HFF-Myc (cell line): ENCODE measurements at places on chromosomes 7 and 10.

DNA sequence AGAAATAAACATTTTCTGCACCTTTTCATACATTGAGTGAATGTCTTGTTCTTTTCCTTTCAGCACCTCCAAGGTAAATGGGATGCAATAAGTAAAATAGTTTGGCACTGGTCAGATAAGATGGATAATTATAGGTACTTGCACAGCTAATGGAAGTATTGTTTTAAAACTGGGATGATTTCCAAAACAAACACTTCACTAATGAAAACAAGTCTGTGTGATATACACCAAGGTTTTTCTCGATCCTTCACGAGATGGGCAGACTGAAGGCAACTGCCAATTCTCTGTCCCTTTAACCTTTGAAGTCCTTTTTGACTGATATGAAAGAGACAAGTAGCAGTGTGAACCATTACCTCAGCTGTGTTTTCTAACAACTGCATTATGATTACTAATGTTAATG is 423.8 kb downstream of the GFRA1 start:
- no peak for DNase-seq

DNA sequence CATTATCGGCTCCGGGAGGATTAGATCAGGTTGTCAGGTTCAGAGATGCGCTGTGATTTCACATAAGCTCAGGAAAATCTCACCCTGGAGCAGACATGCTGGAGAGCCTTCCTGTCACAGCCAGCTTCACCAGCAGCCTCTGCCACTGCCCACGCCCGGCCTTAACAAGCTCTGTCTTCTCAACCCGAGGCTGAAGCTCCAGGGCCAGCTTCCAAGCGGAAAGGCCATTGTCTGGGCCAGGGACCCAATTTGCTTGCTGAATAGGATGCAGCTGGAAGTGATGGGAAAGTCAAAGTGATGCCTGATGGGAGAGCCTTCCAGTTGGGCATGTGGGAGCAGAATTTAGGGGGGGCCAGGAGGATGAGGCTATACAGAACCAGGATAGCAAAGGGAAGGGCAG is 36.3 kb downstream of the C10orf105 start:
- DNase-seq, result no peak

- no peak for DNase-seq
Observed at GRCh38 chr7:79290398-79290797, 163.1 kb downstream of the MAGI2 start.

DNA sequence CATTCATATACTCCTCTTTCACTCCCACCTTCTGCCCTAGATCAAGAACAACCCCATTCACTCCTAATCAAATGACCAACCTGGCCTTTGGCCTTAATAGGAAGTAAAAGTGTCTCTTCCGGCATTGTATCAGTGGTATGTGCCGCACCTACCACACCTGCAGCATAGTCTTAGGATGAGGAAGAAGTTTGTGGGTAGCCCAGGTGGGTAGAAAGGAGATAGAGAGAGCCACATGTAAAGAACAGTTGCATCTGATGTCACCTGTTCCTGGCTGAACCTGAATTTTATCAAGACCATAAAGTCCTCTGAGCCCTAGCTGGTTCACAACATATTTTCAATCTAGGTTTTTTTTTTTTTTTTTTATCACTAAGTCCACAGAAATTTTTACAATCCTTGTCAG is 55.5 kb upstream of the PTPN12 start:
- DNase-seq, result no peak

DNA sequence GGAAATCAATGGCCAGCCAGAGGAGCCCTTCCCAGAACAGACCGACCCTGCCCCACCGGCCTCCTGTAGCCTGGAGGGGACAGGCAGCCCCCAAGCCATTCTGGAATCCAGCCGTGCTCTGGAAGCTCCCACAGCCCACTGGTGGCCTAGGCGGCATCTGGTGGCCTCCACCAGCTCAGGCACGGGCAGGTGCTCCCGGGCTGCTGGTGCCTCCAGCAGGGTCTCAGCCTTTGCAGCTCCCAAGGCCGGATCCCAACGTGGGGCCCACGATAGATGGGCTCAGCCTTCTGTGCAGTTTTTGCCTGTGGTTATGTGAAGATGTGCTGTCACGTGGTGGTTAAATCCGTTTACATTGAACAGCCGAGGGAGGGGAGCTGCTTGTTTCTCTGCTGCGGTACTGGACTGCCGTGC is 44.4 kb downstream of the JAKMIP3 start:
- DNase-seq, result no peak

- no peak for DNase-seq
Observed at GRCh38 chr7:112381311-112382091, 68.8 kb upstream of the IFRD1 start.

DNA sequence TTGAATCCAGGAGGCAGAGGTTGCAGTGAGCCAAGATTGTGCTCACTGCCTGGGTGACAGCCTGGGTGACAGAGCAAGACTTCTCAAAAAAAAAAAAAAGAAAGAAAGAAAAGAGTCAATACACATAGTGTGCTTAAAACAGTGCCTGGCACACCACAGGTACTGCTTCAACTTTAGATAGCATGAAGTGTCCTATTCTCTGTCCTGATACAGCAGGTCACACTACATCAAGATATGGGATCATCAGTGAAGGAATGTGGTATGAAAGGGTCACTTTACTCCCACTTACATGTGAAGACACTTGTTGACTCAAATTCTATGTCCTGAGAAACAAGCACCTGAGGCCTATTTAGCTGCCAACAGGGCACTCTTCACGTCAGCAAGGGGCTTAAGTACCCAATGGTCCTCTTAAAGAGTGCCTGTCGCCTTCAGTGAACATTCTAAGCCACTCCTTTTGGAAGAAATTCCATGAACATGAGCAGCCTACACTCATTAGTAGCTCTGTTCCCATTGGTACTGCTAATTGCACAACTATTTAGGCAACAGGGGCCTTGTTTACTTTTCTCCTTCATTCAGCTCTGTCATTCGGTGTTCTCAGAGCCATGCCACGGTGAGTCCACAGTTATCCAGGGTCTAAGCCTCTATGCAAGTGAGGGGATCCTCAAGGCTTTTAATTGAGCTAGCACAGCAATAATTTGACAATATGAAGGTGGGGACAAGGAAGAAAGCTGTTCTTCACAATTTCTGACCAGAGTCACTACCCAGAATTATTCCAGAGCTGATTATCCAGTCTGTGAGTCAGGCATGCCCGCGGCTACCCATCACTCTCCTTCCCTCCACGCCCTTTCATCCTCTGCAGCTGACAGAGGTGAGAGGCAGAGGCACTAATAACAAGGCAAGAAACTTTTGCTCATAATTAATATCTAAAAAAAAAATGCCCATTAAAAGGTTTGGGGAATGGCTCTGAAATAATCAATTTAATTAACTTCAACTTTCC is 56.6 kb upstream of the PTN start:
- no peak for DNase-seq

DNA sequence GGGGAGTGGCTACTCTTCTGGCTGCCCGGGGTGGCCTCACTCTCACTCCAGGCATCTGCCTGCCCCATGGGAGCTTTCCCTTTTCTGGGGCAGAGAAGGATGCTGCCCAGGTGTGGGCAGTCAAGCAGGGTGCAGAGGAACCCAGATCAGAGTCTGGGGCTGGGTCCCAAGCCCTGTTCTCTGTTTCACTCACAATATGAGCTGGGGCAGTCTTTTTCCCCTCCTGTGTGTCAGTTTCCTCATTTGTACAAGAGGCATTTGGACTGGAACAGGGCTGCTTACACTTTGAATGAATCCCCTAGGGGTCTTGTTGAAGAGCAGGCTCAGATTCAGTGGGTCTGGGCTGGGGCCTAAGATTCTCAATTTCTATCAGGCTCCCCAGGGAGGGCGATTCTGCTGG is 38.4 kb upstream of the AQP1 start:
- no peak for DNase-seq

DNA sequence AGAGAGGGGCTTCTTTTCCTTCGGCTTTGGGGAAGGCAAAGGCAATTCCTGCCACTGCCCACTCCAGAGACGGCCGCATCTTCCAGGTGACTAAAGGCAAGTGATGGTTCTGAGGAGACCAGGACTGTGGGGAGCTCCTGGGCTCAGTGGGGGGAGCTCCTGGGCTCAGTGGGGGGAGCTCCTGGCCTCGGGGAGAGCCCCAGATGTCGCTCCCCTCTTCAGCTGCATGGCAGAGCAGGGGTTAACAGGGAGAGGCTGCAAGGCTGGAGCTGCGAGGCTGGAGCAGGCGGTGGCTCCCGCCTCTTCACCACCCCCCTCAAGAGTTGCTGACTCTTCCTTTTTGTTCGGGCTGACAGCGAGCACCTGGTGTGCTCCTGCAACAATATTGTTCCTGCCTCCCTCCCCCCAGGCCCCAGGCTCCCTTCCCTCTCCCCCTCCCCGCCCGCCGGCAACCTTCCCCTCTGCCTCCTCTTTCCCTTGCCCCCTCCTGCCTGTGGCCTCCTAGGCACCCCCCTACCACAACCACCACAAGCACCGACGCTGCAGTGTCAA is 56.3 kb upstream of the LBX1 start:
- DNase-seq, result no peak

- DNase-seq, result no peak
Observed at GRCh38 chr7:542713-543500, 23.3 kb upstream of the PDGFA start.

- DNase-seq, result no peak
Observed at GRCh38 chr7:116380025-116380424, 119.5 kb upstream of the CAV2 start.

DNA sequence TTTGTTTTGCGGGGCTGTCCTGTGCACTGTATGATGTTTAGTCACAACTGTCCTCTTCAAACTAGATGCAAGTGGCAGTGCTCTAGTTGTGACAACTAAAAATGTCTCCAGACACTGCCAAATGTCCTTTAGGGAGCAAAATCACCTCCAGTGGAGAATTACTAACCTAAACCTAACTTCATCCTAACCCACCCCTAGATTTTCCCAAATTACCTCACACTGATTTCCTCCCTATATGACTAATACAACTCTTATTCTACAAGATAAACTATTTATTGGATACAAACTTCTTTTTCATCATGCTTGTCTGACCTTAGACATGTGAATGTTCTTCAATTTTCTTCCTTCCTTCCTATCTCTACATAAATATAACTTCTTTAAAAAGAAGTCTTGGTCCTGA is 26.4 kb downstream of the PNPLA8 start:
- DNase-seq, result no peak

GRCh38 chr10:129494740-129495139 is 27.7 kb downstream of the MGMT start:
- peak; percentile 9 for DNase-seq

GRCh38 chr7:157485361-157485831 is 148.6 kb downstream of the DNAJB6 start:
- DNase-seq, result no peak

GRCh38 chr10:97149079-97149531 is 36.7 kb downstream of the SLIT1 start:
- no peak for DNase-seq

- no peak for DNase-seq
Observed at GRCh38 chr10:71388583-71389310, 8.0 kb upstream of the CDH23 start.

DNA sequence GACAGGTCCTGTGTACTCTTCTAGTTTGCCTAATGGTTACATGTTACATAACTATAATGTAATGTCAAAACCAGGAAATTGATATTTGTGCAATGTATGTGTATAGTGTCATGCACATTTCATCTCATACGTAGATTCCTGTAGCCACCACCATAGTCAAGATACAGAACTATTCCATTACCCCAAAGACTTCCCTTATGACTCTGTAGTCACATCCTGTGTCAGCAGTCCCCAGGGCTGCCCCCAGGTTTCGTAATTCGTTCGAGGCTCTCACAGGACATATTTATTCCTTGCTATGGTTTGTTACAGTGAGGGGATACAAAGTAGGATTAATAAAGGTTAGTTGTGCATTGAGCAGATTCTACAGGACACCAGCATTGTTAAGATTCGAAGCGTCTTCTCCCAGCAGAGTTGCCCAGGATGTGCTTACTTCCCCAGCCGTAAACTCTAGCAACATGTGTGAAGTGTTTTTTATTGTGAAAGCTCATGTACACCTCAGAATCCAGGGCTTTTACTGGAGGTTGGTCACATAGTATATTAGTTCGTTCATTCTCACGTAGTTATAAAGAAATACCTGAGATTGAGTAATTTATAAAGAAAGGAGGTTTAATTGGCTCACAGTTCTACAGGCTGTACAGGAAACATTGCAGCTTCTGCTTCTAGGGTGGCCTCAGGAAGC is 18.6 kb downstream of the RABGEF1 start:
- no peak for DNase-seq

DNA sequence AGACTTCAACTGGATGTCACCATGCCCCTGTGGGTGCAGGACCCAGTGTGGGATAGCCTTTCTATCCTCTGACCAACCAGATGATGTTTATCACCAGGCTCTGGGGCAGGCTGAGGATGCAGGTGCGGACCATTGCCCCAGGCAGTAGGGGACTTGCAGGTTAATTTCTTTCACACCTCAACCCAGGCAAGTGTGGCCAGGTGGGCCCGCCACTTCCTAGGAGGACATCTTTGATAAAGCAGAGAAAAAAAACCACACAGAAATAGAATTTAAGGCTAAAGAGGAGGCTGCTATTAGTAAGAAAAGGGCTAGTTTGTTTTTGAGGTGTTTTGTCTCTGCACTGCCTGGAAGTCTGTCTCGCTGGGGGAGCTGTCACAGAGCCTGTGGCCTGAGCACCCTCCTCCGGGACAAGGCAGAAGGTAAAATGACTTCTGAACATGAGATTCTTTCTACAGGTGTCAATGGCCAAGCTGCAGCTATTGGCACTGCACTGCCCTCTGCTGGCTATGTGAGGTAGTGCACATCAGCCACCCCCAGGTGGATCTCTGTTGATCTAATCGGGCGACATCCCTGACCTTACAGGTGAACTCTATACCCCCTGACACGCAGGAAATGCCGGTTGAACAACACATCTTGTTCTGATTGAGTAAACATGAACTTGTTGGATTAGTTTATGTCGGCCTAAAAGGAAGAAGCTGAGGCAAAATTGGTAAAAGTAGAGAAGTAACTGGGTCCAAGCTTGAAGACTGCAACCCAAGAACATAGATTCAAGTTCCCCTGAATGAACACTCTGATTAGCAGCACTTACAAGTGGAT is 21.0 kb downstream of the UPP1 start:
- DNase-seq, result no peak

DNA sequence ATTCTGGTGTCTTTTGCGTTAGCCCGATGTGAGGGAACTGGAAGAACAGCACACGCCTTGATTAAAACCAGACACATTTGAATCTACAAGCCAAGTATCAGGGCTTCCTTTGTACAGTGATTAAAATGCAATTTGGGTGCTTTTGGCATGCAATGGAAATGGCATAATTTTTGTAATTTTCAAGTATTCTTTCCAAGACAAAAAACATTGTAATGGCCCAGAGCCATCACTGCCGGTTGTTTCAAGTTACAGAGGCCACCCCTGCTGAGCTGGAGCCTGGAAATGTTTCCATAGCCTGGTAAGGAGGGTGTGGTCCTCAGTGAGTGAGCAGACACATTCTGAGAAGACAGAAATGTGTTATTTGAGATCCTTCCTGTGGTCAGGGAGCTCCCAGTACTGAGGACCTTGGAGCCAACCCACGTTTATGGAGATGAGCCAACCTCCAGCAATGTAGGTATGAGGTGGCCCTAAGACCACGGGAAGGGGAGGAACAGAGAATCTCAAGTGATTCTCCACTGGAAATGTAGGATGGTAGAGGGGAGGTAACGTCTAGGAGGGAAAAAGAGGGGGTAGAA is 20.9 kb downstream of the TEX36 start:
- DNase-seq, result peak; percentile 97
